ENCODE measurements at places on chromosomes 16 and 17.
A peak's percentile ranks its signal among the peaks of the same experiment; 100 is the strongest.

DNA sequence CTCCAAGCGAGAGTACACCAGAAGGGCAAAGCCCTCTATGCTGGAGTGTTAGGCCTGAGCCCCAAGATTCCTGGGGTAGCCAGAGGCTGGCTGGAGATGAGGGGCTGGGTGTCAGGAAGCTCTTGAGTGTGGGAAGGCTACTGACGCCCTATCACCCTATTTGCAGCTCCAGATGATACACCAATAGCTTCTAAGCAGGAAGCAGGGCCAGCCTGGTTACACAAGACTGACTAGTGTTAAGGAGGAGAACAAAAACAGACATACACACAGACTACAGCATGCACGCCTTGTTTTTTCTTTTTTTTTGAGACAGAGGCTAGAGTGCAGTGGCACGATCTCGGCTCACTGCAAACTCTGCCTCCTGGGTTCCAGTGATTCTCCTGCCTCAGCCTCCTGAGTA is 15.9 kb downstream of the POLR3K start:
- DNase-seq, result no peak

DNA sequence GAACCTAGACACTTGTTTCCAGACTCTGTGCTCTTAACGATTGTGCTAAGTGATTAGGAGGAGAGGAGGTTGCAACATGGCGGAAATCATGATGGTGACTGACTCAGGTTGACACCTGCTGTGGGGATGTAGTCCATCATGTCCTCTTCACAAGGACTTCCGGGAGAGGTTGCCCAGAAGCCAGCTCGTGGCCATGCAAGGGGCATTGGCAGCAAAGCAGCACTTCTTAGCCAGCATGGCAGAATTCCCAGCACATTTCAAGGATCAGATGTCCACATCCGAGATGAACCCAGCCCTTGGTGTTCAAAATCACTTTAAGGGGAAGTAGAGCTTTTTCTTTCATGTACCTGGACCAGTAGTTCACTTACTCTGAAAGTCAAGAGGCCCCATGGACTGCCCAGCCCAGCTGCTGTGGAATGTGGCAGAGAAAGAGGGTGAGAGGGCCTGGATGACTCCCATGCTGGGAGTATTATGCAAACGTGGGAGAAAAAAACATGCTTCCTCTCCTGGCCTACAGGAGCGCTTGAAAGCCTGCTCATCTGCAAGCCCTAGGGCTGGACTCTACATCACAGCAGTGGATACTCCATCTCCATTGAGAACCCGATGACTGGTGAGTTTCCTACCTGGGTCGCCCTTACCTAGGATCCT is 65.5 kb downstream of the IRX6 start:
- DNase-seq, result no peak

DNA sequence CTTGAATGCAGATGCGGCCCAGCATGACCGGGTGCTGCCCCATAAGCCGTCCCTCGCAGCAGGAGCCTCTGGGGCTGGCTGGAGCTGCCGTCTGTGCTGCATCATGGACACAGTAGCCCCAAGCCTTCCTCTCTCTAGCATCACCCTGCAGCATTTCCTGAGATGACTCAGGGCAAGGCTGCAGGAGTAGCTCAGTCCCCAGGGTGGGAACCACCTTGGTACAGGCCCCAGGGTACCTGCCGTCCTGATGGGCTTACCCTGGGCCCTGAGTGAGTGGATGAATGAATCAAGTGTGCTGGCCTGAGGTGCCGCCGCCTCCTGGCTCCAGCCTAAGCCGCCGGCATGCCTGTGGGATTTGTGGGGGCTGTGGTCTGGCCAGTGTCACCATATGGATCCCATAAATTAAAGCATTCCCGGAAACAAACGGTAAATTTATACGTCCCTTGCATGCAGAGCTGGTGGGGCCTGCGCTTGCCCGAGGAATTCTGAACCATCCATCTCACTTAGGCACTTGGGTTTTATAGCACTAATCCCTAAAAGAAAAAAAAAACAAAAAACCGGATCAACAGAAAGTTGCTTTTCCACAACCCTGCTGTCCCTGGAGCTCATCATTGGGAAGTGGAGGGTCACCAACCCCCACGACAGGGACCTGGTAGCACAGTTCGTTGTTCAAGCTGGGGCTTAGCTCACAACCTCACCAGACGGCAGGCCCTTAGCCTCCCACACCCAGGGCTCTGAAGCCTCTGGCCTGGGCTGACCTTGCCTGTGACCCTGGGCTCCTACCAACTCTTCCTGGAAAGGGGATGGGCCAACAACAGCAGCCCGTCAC is 242.6 kb upstream of the CIBAR2 start:
- DNase-seq, result peak; percentile 75

GRCh38 chr17:44556166-44556831 is 985 bp upstream of the FZD2 start:
- peak; percentile 66 for DNase-seq

DNA sequence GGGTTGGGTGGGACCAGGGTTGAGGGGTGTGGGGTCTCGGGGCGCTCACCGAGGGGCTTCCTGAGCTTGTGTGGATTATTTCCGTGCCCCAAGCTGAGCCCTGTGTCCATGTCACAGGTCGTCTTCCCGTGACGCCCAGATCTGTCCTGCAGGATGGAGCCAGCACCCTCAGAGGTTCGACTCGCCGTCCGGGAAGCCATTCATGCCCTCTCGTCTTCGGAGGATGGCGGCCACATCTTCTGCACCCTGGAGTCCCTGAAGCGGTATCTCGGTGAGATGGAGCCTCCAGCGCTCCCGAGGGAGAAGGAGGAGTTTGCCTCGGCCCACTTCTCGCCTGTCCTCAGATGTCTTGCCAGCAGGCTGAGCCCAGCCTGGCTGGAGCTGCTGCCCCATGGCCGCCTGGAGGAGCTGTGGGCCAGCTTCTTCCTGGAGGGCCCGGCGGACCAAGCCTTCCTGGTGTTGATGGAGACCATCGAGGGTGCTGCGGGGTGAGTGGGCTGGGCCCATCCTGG is 1.0 kb downstream of the TELO2 start:
- peak; percentile 44 for DNase-seq

- no peak for DNase-seq
Observed at GRCh38 chr17:72622661-72623433, 469.6 kb downstream of the SLC39A11 start.

DNA sequence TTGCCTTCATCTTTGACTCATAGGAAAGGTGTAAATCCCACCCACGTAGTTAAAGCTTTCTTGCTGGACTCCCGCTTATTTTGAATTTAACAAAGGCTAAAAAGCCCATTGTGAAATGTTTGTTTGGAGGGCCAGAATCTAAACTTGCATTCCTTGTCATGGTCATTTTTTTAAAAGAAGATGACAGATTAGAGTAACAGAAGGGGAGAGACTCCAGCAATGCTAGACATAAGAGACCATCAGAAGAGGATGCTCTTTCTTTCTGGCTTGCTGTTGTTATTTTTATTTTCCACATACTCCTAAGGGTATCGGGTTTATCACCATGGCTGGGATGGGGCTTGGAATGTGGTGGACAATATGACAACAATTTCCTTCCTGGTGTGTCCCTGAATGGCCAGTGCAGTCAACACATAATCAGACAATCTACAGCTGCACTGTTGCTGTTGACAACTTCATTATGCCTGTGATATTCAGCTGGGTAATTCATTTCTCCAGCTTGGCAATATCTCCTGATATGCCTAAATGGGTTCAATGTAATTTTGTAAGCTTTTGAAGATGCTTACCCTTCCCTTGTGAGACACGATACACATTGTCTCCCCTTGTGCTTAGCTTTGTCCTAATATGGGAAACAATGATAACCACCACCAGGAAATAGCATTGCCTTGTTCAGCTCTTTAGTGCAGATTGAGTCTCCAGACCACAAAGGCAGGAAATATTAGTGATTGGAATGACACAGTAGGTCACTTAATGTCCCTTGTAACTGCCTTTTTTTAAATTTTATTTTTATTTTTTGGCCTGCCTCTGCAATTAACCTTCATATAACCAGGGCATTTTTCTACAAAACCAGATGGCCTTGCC is 164.3 kb downstream of the ANKFN1 start:
- no peak for DNase-seq

GRCh38 chr17:4560837-4561256 is 470 bp upstream of the GGT6 start:
- DNase-seq, result no peak

- no peak for DNase-seq
Observed at GRCh38 chr17:77205396-77206125, 64.8 kb downstream of the SEC14L1 start.

- no peak for DNase-seq
Observed at GRCh38 chr17:68792042-68792685, 163.0 kb downstream of the ABCA8 start.

DNA sequence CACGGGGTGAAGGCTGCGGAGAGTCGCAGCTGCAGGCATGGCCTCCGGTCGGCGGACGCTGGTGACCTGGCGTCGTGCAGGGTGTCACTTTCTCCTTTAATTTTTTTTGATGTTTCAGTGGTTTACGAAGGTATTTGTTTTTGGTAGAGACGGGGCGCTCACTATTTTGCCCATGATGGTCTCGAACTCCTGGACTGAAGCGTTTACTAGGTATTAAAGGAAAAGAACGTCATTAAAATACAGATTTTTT is 17.1 kb downstream of the ZNF213 start:
- DNase-seq, result no peak

DNA sequence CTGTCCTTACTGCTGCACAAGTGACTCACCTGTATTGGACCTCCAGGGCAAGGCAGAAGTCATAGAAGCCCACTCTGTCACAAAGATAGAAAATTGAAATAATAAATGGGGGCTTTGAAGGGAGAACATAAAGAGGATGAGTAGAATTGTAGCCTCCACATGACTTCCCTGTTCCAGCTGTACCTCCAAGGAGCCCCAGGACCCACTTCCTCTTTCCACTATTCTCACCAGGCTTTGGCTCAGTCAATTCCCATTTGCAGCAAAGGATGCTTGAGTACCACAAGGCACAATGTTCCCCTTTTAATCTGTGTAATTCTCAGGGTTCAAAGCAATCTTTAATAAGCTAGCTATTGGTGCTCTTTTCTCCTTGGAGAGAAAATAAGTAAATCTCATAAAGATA is 512.1 kb downstream of the TOX3 start:
- DNase-seq, result no peak

DNA sequence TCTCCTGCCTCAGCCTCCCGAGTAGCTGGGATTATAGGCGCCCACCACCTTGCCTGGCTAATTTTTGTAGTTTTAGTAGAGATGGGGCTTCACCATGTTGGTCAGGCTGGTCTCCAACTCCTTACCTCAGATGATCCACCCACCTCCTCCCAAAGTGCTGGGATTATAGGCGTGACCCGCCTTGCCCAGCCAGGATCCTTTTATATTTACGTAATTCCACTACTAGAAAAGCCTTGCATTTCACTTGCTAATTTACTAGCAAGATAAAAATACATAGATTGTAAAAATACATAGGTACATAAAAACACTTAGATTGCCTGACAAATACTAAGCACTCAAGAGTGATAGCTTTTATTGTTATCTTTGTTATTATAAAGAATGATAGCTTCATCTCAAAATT is 47.5 kb downstream of the GDPD1 start:
- DNase-seq, result no peak

- no peak for DNase-seq
Observed at GRCh38 chr17:46763416-46763815, 55.1 kb downstream of the WNT3 start.

GRCh38 chr16:58280846-58281301 is 14.0 kb downstream of the PRSS54 start:
- no peak for DNase-seq

DNA sequence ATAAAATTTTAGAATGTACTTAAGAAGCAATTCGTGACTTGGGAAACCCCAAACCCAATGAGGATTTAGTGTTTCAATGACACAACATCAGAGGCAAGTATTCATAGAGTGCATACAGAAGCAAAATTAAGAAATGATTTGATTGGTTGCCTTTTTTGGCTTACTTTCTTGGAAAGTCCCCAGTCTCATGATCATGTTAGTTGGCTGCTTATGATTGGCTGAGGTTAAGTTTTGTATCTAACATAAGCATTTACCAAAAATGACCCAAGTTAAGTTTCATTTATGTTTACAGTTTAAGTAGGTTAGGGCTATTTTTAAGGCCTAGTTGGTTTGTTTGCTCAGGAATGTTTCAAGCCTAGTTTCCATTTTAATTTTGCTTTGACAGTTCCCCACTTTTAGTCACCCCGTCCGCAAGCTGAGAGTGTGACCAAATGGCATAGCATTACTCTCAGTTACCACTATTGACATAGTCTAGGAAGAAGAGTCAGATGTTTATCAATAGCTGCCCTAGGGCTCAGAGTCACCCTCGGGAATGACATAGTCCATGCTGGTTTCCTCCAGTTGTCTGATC is 36.2 kb downstream of the DGKE start:
- no peak for DNase-seq
